RWPE1 (cell line): ENCODE measurements at places on chromosomes 3 and 15.

DNA sequence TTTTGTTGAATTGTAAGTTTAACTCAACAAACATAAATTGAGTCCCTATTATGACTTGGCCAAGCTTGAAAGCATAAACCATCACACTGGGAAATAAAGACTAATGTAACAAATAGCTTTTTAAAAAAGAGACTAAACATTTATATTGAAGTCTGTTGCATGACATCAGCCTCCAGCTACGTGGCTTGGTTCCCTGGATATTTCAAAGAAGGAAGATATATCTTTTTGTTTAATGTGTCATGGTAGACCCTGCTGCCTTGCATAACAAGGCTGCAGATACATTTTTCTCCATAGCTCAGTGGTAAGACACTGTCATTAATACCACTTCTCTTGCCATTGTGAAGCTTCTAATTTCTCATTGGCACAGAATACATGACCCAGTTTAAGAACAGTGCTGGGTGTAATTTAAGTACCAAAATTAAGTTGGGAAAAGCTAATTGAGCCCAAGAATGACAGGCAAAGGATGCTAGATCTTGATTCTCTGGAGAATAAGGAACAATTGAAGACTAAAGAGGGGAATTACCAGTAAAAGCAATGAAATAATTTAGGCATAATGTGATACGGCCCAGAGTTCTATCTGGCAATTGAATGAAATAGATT is 14.0 kb downstream of the RCN2 start:
- no peak for DNase-seq

GRCh38 chr15:64462492-64462891 is 2.1 kb downstream of the ZNF609 start:
- no peak for DNase-seq

DNA sequence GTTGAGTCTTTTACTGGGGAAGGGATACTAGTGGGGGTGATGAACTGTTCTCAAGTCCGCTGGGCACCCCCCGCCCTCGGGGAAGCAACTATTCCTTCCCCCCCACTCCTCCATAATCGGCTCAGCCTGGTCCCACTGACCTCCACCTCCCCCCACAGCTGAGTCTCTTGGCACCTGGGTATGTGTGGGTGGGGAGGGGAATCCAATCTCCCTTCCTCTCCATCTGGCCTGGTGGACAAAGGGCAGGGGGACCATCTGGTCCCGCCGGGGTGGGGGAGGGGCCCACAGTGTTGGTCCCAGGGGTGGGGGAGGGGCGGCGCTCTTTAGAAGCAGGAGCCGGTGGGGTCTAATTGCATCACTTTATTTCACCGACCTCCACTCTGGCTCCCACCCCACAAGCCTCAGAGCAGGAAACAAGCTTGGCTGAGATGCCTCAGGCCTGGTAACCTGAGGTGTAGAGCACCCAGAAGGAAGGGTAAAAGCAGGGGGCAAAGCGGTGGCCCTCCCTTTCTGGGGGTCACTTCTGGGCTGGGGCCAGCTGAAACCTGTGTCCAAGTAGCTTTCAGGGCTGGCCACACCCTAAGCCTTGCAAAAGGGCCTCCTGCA is 1.0 kb upstream of the PCBP4 start:
- no peak for DNase-seq

GRCh38 chr3:24773798-24774197 is 279.1 kb upstream of the THRB start:
- peak; percentile 8 for DNase-seq

GRCh38 chr3:14789221-14789620 is 29.5 kb upstream of the FGD5 start:
- DNase-seq: no peak

GRCh38 chr3:128487813-128488635 is 5.0 kb downstream of the GATA2 start:
- peak; percentile 93 for DNase-seq

DNA sequence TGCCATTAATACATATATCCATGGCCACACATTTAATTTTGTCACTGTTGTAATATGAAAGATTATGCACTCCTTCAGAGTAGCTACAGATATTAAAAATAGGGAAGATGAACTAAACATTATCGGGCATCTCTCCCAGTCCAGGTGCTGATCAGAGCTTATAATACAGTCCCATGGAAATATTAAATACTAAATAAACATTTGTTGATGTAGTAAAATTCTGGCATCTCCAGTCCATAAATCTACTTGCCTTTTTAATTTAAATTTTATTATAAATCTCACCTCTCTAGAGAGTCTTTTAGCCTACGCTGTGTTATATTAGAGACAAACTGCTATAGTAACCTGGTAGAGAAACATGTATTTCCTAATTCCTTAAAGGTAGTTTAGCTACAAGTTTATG is 297.6 kb downstream of the GRM7 start:
- DNase-seq: no peak

DNA sequence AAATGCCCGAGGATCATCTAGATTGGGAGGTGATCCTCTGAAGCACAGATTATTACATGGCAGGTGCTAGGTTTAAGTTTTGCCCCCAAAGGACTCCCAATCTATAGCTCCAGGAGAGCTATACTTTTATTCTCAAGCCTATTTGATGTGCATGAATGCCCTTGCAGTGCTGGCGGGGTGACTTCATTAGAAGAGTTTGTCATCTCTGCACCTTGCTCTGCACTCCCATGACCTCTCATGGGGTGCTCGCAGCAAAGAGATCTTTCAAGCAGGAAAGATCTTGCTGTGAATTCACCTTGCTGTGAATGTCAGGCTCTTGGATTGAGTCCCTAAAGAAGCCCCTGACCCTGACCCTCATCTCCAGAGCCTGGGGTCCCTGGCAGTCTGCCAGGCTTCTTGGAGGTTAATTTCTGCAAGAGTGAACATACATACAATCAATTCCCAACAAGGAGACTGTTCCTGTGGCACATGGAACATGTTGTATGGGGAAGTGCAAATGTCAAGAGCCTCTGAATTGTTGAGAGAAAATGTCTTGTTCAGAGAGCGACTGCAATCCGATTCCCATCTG is 45.9 kb downstream of the FAM43A start:
- no peak for DNase-seq

DNA sequence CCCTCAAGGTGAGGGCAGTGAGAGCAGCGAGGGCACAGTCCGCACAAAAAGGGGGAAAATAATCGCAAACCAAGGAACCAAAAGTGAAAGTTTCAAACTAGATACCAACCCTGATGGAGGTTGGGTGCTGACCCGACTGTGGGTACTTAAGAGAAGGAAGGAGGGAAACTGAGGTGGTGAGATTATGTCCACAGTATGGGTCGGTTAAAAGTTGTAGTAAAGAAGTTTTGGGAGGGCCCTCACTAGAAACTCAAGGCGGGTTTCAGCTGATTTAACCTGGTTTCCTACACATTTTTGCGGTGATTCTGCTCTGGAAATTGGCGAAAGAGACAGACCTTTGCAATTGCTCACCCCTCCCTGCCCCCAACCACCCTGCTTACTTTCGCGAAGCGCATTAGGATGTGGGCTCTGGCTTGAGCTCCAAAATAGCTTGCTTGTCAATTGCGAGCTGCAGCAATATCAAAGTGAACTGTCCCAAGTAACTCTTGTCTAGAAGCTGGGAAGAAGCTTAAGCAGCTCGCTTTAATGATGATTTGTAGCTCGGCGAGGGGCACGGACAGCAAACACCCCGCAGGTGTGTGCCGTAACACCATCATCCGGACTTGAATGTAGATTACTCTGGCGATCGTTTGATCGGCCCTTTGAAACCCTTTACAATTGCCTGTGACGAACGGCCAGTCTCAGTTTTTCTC is 15.8 kb downstream of the SOX2 start:
- no peak for DNase-seq

DNA sequence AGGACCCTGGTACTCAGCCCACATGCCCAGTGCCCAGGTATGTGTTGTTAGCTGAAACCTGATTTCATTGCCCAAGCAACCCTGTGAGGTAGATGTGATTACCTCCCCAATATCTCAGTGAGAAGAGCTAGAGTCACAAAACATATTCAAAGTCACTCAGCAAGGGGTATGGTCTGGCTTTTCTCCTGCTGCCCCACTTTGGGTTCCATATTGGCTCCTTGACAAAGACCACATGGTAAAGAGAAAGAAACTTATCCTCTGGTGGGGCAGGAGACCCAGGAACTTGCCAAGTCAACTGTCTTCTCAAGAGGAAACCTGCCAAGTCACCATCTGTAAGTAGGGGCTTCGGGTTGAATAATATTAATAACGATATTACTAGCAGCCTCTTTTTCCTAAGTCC is 148.3 kb upstream of the LMCD1 start:
- no peak for DNase-seq

DNA sequence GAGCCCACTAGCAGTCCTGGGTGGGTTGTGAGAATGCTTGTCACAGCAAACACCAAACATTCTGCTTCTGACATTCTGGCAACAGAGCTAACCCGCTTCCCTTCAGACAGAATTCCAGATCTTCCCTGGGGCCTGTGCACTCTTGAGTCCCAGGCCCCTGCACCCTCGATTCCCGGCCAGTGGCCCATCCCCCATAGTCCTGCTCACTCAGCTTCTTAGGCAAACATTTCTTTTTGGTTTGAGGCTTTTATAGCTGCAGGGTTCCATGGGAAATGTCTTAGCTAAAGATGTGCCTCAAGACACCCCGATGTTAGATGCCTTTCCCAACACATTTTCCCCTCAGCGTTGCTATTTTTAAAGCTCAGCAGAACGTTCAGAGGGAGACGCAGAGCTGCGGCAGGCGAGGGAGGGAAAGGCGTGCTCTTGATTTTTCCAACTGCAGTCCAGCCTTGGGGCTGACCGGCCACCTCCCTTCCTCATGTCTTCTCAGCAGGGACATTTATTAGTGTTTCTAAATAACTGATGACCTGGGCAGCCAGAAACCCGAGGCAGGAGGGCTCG is 35.2 kb downstream of the ABTB1 start:
- DNase-seq: no peak

GRCh38 chr15:64453689-64454037 is 6.7 kb upstream of the ZNF609 start:
- DNase-seq: no peak

- DNase-seq: no peak
These were observed 35.1 kb downstream of the LYZL4 start for GRCh38 chr3:42375121-42375800.

- DNase-seq: no peak
These were observed 2.4 kb downstream of the LMCD1 start for GRCh38 chr3:8503871-8504610.

DNA sequence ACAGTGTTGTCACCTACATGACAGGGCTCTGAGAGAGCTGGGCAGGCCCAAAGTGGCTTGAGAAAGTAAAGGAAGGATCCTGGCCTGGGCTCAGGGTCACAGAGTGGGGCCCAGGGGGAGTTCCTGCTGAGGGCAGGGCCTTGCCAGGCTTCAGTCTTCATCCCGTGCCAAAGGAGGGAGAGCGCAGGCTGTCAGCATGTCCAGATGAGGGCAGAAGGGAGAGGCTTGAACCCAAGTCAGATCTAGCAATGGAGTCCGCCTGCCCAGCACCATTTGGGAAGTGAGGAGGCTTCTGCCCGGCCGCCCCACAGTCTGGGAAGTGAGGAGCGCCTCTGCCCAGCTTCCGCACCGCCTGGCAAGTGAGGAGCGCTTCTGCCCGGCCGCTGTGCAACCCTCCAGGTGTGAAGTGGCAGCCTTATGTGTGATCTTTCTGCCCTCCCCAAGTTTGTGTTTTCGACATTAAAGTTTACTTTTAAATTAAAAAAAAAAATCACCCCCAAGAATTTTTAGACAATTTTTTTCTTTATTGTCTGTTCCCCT is 303.6 kb upstream of the PROK2 start:
- DNase-seq: no peak

- DNase-seq: no peak
These were observed 71.9 kb upstream of the RNU6-1 start for GRCh38 chr15:67911727-67912126.

- peak; percentile 91 for DNase-seq
These were observed at the start of gene CFAP91 for GRCh38 chr3:119702530-119703527. TSS of gene CFAP91 (plus strand) at chr3:119703022. CDS start at chr3:119703099, 77 bp downstream.

- DNase-seq: no peak
These were observed 14.3 kb downstream of the ANKRD28 start for GRCh38 chr3:15783361-15783969.

DNA sequence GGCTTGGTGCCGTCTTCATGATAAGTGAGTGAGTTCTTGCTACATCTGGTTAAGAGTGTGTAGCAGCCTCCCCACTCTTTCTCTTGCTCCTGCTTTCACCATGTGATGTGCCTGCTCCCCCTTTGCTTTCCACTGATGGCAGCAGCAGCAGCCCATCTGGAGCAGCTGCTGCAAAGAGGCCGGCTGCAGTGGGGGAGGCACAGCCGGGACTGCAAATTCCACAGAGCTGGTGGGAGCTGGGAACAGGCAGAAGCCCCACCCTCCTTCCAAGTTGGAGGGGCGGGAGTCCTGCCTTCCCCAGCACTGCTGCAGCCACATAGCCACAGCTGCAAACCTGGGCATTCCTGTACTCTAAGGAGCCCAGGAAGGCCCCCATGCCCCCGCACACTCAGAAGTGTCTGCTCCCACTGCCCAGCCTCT is 62.8 kb upstream of the IMPG2 start:
- DNase-seq: no peak

- DNase-seq: peak; percentile 5
These were observed 27.9 kb upstream of the TGFBR2 start for GRCh38 chr3:30578479-30578878.

DNA sequence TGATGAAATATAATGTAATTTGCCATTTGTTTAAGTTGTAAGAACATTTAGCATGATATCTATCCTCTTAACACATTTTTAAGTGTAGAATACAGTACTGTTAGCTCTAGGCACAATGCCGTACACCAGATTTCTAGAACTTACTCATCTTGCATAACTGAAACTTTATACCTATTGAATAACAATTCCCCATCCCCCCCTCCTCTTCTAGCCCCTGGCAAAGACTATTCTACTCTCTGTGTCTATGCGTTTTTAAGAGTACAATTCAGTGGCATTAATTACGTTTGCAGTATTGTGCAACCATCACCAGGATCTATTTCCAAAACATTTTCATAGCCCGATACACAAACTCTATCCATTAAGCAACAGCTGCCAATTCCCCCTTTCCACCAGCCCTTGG is 261.7 kb downstream of the PLOD2 start:
- no peak for DNase-seq

DNA sequence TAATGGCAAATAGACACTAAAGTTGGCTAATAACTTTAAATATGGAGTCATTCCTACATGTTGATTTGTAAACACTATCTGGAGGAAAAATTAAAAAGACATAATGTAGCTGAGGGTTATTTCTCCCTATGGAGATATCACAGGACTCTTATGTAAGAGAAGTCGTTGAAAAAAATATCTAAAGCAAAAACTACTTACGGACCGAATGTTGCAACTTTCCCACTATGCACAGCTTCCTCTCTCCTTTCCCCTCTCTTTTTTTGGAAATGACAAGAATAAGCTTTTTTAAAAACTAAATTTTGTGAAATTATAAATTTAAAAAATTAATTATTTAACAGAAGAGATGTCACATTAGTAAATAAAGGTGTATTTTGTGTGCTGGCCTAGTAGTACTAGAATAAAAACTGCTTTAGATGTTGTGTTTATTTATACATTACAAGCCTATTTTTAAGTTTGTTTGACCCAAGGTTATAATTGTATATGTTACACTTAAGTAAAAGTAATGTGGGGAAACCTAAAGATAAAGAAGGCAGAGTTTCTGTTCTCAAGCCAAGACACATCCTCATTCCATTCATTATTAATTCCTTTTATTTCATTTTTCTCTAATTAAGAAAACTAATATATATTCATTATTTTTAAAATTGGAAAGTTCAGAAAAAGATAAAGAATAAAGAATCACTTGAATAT is 20.7 kb upstream of the PPARG start:
- DNase-seq: no peak
